ENCODE measurements at places on chromosomes 11 and 22.

- DNase-seq = no peak
Observed at GRCh38 chr22:31211482-31211861, 626 bp upstream of the LIMK2 start.

GRCh38 chr11:58505849-58506248, 2.1 kb downstream of the OR5B21 start:
- no peak for DNase-seq

DNA sequence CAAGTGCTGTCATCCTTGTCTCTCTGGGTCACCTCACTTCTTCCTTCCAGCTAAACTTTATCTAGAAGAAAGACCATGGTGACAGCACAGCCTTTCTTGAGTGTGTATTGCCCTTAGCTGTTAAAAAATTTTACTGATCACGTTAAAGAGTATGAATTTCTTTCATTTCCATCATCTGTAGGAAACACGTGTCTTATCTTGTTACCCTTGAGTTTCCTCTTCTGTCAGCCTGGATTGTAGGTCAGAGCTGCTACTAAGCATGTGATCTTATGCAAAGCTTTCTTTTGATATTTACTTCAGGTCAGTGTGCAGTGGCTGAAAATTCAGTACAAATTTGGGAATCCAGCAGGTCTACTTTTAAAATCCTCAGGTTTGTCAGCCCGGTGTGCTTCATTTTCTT, 512.2 kb upstream of the ARHGAP42 start:
- DNase-seq = no peak

DNA sequence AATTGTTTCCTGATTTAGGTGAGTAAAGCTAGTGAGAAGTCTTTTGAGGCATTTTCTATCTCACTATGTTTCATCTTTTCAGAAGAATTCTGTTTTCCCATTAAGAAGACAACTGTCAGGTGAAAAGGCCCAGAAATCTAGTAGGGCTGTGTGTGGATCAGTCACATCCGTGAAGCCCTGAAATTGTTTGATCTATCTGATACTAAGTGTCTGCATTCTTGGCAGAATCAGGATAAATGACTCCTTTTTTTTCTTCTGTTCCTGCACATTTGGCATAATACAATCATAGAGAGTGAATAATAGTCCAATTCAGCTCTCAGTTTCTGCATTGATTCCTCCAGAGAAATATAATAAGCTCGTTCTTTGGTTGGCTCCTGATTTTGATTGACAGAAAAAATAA, 208.3 kb downstream of the NAV2 start:
- no peak for DNase-seq

GRCh38 chr11:122190768-122191167, 74.8 kb upstream of the BLID start:
- DNase-seq = no peak

GRCh38 chr11:120643284-120643683, 131.7 kb downstream of the GRIK4 start:
- no peak for DNase-seq

DNA sequence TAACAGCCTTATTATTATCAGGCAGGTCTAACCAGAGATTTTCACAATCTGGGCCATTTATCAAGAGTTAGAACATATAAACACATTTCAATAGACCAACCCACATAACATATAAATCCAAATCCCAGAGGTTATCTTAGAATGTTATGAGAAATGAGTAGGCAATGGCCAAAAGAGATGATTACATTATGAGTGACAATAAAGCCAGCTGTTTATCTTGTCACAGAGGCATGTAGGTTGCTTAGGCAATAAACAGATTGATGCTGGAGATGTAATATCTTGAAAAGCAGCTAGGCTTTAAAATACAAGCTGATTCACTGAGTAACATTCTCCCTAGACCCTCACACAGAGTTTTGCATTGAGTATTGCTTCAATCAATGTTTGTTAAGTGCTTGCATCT, 148.5 kb upstream of the SESN3 start:
- no peak for DNase-seq

GRCh38 chr22:36197514-36198146, 4.0 kb downstream of the APOL4 start:
- no peak for DNase-seq

DNA sequence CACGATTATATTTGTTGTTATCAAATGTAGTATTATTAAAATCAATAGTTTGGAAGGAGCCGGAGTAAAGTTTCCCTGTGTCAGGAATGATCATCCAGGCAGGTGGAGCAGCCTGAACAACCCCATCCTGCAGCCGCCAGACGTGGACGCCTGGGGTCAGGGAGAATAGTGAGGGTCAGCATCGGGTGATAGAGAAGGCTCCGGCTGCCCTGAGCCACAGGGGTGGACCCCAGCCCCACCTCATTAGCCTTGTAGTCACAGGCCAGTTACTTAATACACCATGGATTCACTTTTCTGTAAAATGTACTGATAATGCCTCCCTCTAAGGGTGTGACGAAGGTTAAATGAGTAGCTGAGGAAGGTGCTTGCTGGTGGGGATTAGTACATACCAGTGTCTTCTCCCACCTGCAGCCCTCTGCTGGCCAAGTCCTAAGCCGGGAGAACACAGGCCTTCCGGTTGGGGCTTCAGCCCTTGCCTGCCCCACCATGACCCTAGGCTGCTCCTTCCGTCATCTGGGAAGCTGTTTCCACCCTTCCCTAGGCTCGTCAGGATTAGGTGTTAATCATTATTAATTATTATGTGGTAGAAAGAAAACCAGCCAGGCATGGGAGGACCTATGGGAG, 14.9 kb downstream of the TMEM121B start:
- DNase-seq = no peak

- peak; percentile 90 for DNase-seq
Observed at GRCh38 chr11:65110354-65110861, 1.3 kb upstream of the TM7SF2 start.

DNA sequence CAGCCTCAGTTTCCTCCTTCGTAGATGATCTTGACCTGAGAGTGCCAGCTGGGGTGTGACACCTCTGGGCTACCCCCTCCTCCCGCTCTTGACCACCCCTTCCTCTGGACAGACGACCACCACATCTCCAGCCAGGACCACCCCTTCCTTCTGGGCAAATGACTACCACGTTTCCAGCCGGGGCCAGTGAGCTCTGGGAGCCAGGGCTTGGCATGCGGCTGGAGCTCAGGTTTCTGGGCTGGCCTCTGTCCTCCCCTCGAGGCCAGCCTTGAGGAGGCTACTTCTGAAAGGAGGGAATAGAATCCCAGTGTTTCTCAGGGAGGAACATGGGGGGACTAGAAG, 120.9 kb downstream of the KCNQ1OT1 start:
- no peak for DNase-seq

- DNase-seq = no peak
Observed at GRCh38 chr11:69065147-69065710, 16.5 kb downstream of the TPCN2 start.

GRCh38 chr11:61415381-61415780, 14.4 kb downstream of the CPSF7 start:
- no peak for DNase-seq

- no peak for DNase-seq
Observed at GRCh38 chr11:128626913-128627665, 39.7 kb upstream of the ETS1 start.

DNA sequence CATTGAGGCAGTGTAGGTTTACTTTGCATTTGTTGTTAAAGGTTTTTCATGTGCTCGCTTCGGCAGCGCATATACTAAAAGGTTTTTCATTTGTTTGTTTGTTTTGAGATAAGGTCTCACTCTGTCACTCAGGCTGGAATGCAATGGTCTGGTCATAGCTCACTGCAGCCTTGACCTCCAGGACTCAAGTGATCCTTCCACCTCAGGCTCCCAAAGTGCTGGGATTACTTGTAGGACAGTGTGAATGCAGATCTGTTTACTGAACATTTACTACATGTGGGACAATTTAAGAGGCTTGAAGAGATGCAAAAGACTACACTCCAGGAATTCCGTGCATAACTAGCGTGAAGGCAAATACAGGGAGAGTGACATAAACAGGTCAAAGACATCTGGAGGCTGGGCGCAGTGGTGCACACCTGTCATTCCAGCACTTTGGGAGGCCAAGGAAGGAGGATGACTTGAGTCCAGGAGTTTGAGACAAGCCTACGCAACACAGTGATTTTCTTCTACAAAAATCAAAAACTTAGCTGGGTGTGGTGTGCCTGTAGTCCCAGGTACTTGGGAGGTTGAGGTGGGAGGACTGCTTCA, 34.1 kb downstream of the YPEL1 start:
- no peak for DNase-seq

DNA sequence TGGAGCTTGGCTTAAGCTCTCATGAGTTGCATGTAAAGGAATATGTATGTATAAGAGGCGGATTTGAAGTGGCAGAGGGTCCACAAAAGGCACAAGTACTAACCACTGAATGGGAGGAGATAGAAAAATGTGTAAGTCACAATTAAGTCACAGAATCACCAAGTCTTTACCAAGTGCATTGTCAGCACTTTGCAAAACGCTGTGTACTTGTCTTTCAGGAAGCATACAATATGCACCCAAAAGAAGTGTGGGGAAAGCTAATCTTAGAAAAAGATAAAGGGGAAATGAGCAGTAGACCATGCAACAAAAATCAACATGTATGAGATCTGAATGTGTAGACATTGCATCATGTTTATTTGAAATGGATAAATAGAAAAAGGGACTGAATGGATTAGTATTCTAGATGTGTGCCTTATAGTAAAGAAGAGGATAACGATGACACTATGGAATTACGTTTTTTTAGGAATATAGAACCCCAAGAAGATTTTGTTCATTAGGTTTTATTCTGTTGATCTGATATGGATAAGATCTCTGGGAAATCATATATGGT, 4.5 kb downstream of the CNTF start:
- DNase-seq = no peak

GRCh38 chr11:130592056-130592455, 143.6 kb downstream of the ADAMTS15 start:
- DNase-seq = no peak

- no peak for DNase-seq
Observed at GRCh38 chr11:19574916-19575315, 137.7 kb upstream of the NAV2 start.

GRCh38 chr11:128523641-128524040, 63.7 kb downstream of the ETS1 start:
- no peak for DNase-seq

DNA sequence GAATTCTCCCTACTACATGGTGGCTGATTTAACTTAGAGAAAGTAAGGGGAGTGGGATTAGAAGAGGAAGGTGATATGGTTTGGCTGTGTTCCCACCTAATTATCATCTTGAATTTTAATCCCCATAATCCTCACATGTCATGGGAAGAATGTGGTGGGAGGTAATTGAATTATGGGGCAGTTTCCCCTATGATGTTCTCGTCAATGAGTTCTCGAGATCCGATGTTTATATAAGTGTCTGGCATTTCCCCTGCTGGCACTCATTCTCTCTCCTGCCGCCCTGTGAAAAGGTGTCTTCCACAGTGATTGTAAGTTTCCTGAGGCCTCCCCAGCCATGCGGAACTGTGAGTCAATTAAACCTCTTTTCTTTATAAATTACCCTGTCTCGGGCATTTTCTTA, 169.3 kb downstream of the CASP12 start:
- no peak for DNase-seq

- DNase-seq = no peak
Observed at GRCh38 chr11:96508861-96509260, 119.0 kb downstream of the JRKL start.

- DNase-seq = no peak
Observed at GRCh38 chr11:66123902-66124301, 53.8 kb downstream of the PACS1 start.

DNA sequence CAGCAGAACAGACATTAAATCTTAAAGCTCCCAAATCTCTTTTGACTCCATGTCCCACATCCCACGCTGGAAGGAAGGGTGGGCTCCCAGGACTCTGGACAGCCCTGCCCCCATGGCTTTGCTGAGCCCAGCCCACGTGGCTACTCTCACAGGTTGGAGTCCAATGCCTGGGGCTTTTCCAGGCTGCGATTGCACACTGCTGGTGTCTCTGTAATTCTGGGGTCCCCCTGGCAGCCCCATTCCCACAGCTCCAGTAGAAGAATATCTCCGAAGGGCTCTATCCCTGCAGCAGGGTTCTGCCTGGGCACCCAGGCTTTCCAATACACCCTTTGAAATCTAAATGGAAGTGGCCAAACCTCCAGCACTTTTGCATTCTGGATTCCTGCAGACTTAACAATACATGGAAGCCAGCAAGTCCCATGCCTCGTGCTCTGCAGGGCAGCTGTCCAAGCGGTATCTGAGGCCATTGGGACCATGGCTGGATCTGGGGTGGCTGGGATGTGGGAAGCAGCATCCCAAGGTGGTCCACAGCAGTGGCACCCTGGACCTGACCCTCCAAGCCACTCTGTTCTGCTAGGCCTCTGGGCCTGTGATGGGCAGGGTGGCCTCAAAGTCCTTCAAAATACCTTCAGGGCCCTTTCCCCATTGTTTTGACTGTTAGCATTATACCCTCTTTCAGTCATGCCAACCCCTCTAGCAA, 47.9 kb upstream of the TH start:
- no peak for DNase-seq

- DNase-seq = no peak
Observed at GRCh38 chr22:44020981-44021380, 3.1 kb upstream of the PARVB start.

GRCh38 chr11:12769834-12770345, 95.7 kb downstream of the TEAD1 start:
- no peak for DNase-seq

GRCh38 chr11:34358728-34359547, 1.1 kb upstream of the ABTB2 start:
- peak; percentile 32 for DNase-seq

DNA sequence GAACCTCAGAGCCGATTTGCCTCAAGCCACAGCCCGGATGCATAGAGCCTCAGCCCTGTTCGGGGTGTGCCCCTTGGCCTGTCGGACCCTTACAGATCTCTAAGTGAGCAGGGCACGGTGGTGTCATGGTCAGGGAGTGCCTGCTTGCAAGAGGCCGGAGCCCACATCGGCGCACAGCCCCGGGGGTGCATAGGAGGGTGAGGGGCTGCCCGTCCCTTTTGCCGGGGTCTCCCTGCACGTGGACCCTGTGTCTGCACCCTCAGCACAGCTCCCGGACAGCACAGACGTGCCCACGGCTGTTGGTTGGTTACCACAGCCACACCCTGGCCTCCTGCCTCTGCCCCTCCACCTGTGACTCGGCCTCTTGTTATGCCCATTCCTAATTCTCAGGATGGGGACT, 6.5 kb downstream of the RAB36 start:
- no peak for DNase-seq

DNA sequence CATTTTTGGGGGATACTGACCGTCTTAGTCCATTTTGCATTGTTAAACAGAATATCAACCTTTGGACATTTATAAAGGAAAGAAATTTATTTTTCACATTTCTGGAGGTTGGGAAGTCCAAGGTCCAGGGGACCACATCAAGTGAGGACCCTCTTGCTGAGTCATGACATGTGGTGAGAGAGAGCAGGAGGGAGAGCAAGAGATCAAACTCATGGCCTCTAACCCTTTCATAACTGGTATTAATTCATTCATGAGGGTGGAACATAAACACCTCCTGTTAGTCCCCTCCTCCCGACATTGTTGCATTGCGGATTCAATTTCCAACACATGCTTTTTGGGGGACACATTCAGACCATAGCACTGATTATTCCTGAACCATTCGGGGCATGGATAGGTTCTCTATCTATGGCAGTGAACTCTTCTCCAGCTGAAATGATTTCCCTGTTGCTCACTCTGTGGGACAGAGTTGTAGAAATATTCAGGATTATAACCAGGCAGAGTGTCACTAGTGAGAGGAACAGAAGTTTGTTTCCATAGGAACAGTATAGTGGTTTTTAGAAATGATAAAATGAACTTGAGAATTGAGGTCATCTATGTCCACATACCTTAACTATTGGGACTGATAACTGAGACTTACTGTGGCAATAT, 88.2 kb upstream of the OR9Q1 start:
- DNase-seq = no peak

GRCh38 chr11:68528630-68529029, 68.1 kb downstream of the PPP6R3 start:
- no peak for DNase-seq

Measured in substantia nigra (tissue), 51 donors.